LHCN-M2 (cell line): ENCODE measurements at places on chromosomes 7 and 10. TPM values are rescaled to one million over a fixed set of nuclear protein-coding genes. Genes with fewer than 3 reads are reported as not detected.

MGAM2 gene
- not detected in 2 replicates for total RNA-seq

FAM131B gene
- total RNA-seq: 1.1 and 1.5 TPM in 2 replicates

CUL1 gene
- 81.9 and 88.2 TPM in 2 replicates for total RNA-seq

NKX1-2 gene
- total RNA-seq: not detected in 2 replicates

LAMB1 gene
- 140 and 161 TPM in 2 replicates for total RNA-seq

AKR1C1 gene
- 42.6 and 56.1 TPM in 2 replicates for total RNA-seq

HTR5A gene
- not detected in 2 replicates for total RNA-seq

AKR1D1 gene
- total RNA-seq: not detected in 2 replicates

COL1A2 gene
- 808 and 986 TPM in 2 replicates for total RNA-seq

CARD11 gene
- total RNA-seq: not detected in 2 replicates

DPYSL4 gene
- total RNA-seq: 21.9 and 22.4 TPM in 2 replicates

NPY gene
- total RNA-seq: not detected in 2 replicates

OR6B1 gene
- not detected in 2 replicates for total RNA-seq

ENO4 gene
- 0.19 and 0.23 TPM in 2 replicates for total RNA-seq

CCDC7 gene
- total RNA-seq: 8.7 and 9.7 TPM in 2 replicates

TDRD1 gene
- total RNA-seq: 0.06 TPM in 1 of 2 replicates, not detected in the other
